Large intestine (tissue), 12 donors: ENCODE measurements at places on chromosomes 1 and 21. TPM values are rescaled to one million over a fixed set of nuclear protein-coding genes. Genes with fewer than 3 reads are reported as not detected.

The BMP8B gene
- polyA plus RNA-seq: 8.1 TPM

The SCAF4 gene
- polyA plus RNA-seq: 45.5 TPM

The TNFRSF1B gene
- polyA plus RNA-seq: 16.3 TPM

The SHISAL2A gene
- 0.58 TPM for polyA plus RNA-seq

The KCNQ4 gene
- 2.2 TPM for polyA plus RNA-seq

The GPX7 gene
- 38.6 TPM for polyA plus RNA-seq

The SLC9C2 gene
- 0.06 TPM for polyA plus RNA-seq

The ASTN1 gene
- 3.0 TPM for polyA plus RNA-seq

The DPYD gene
- polyA plus RNA-seq: 32.5 TPM

The TMEM51 gene
- 35.7 TPM for polyA plus RNA-seq
